Activated naive CD4-positive, alpha-beta T cell treated with anti-CD3 and anti-CD28 coated beads, Interleukin-2, amount 50 U/mL, for 72 hours (primary cell): ENCODE measurements at places on chromosomes 13 and 19.

DNA sequence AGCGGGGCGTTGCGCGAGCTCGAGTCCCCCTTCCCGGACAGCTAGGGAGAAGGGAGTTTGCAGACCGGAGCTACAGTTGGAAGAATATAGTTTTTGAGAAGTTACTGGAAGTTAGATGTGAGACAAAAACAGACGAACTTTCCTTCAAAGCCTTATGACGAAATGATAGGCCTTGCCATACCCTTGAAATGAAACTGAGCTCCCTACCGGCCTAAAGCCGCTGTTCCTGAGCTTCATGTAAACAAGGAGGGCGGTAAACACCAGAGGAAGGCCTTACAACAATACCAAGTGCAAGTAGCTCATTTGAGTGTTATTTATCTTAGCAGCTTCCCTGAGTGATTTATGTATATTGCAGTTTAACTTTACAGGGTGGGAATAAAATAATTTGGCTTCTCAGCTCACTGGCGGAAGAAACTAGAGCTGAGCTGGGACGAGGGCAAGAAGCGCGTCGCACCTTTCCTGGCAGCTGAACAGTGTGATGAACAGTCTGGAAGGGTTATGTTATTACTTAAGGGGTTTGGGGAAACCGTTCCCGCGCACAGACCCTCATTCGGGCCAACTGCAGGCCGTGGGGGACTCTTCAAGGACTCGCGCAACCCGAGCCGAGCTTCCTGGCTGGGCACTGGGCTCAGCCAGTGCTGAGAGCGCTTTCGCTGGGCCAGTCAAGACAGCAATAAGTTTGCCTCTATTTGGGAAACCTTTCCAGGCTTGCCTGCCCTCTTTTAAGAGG, 111.2 kb downstream of the KCNRG start:
- DNase-seq, result no peak

- no peak for DNase-seq
Measured at GRCh38 chr19:15714638-15715037, 13.2 kb upstream of the OR10H2 start.

DNA sequence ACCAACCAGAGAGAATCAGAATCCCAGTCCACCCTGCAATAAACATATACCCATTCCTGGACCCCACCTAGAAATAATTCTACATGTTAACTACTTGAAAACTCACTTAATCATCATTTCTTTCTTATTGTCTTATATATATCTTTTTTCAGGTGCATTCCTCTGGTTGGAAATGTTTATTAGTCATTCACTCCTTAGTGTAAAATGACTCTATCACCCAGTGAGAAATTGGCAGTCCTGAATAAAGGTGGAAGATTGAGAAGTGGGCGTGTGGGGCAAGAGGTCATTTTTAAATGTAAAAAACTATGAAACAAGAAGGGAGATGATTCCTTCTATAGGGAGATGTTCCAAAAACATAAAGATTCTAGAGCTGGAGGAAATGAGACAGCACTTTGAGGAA, 101.2 kb upstream of the MBNL2 start:
- DNase-seq, result no peak

GRCh38 chr13:109764470-109765291, 21.7 kb downstream of the IRS2 start:
- no peak for DNase-seq
